Activated T-cell treated with anti-CD3 and anti-CD28 coated beads for 48 hours (primary cell): ENCODE measurements at places on chromosomes 5 and 9.

DNA sequence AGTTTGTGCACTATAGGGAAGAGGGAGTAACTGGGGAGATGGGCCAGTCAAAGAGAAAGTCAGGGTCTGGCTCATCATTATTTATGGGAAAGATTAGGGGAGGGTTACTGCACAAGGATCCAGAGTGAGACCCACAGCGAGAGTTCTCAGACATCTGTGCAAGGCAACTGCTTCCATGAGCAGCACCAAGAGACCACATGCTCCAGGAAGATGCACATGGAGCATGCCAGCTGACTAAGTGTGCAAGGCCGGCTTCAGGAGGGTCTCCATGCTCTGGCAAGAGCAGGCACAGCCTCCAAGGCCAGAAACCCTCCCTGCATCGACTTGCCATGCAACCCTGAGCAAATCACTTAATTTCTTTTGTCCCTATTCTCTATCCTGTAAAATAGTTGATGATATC lies 616.9 kb downstream of the CSNK1G3 start:
- no peak for DNase-seq

GRCh38 chr5:11432116-11432515 lies 472.1 kb downstream of the CTNND2 start:
- DNase-seq: no peak

DNA sequence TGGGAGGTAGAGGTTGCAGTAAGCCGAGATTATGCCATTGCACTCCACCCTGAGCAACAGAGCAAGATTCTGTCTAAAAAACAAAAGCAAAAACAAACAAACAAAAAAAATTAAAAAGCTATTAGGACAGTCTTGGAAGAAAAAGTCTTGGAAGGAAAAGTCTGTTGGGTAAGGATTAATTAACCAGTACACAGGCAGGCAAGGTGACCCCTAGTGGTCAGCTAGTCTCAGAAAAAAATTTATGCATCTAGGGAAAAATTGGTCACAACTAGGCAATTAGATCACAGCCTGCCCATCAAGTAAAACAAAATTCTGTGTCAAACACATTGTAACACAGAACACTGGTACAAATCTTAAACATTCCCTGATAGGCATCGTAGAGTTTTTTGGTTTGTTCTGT lies 6.7 kb upstream of the ANKRD18B start:
- no peak for DNase-seq

DNA sequence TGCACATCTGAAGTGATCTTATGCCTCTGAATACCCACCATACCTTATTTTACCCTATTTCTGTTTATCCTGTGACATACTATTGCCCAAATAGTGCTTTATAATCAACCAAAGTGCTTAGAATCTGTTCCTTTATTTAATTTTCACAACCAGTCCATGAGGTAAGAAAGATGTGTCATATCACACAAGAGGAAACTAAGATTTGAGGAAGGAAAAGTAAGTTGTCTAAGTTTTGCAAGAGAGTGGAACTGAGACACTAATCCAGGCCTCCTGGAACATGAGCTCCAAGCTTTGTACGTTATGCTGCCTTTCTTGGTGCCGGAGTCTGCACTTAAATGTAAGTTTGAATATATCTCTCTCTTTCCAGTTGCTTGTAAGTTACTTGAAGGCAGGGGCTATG lies 17.2 kb downstream of the KDM3B start:
- no peak for DNase-seq

DNA sequence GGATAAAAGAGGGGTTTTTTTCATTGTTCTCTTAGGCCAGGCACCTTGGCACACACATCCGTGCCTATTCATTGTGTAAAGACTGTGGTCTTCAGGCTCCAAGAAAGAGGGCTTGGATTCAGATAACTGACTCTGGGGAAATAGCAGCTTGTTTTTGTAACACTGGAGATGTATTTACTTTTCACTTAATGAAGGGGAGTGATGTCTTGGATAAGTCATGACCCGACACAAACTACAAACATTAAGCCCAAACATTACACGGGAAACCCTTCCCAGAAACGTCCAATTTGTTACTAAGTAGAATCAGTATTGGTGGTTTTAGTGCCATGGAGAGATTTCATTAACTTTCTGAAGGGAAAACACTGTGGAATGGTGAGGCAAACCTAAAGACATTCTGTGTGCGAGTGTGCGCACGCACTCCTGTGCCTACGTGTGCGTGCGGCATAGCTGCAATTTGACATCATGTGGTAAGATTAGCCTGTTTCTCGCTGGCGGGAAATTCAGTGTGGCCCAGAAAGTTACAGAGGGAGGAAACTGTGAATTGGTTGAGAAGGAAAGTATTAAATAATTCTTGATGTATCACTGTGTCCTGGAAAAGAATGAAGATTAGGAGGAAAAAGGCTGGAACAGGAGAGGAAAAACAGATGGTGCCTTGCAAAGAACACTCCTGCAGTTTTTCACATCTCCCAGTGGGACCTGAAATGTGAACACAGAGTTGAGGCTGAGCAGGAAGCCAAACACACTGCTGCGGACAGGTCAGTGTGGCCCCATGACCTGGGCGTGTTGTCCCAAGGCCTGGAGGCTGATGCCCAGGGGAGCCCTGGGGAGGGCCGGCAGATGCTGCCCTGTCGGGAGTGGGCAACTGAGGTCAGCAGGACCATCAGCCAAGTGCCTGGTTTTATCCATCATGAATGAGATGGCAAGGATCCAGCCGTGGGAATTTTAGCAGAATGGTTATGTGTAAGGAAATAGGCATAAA lies 108.5 kb downstream of the GAS1 start:
- no peak for DNase-seq
